ENCODE measurements at places on chromosomes 2 and 18.

DNA sequence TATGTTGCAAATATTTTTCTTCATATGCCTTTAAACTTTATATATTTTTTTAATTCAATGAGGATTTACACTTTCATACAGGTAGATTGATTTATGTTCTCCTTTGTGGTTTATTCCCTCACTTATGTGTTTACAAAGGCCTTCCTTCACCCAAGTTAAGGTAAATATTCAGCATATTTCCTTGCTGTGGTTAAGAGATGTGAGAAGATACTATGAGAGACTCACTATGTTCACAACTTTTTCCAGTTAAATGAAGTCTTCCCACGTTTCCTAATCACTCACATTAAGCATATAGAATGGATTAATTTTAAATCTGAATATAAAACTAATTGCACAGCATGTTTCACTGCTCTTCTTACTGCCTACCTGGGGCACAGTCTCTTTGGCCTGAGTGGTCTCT is 597 bp downstream of the PECR start:
- no peak for DNase-seq

DNA sequence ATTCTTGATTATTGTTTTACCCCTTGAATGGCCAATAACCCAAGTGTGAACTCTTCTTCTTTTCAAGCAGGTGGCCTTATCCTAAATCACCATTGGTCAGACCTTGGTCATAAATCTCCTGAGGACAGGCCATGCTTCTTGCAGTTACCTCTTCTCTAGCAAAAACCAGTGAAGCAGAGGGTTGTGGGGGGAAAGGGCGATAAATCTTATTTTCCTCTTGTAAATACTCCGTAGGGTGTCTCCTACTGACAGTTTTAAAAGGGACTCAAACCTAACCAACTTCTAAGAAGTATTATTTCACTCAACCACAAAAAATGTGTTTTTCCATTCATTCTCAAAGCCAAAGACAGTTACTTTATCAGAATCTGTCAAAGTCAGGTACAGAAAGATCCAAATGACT is 168.1 kb upstream of the RMP24 start:
- no peak for DNase-seq

DNA sequence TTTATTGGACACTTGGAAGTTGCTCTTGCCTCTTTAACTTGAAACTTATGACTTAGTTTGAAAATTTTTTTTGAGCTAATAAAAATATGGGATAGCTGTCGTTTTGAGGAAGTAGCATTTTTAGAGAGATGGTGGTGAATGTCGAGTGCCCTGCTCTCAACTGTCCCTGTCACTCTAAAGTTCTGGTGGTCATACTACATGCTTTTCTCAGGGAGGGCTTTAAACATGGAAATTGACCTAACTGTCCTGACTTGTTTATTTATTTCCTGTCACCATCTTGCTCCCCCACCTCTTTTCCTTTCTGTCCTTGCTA is 16.0 kb downstream of the CEP192 start:
- DNase-seq: no peak

- DNase-seq: no peak
Measured at GRCh38 chr18:62510789-62511188, 12.0 kb upstream of the ZCCHC2 start.

All from activated T-cell treated with anti-CD3 and anti-CD28 coated beads for 48 hours (primary cell).